ENCODE measurements at places on chromosomes 7 and 10.
A peak's percentile ranks its signal among the peaks of the same experiment; 100 is the strongest.

DNA sequence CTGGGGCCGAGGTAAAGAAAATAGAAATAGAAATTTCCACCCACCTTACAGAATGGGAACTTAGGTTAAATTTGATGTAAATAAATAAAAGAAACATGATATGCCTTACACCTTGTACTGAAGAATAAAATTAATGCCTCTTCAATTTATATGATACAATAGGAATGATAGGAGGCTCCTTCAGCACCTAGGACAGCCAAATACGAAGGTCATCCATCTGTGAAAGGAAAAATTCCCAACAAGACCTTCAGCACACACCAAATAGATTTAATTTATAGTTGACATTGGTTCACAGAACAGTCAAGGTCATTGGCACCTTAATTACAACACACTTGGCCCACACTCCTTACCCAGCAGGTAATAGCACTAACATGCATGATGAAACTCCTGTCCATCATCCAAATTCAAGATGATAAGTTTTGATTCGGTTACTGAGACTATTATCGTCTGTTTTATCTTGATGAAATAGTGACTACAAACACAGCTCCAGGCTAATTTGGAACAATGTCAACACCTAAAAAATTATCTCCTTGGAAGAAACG is 250.9 kb downstream of the SNX13 start:
- DNase-seq = no peak

- DNase-seq = no peak
Observed at GRCh38 chr10:15426558-15426957, 55.5 kb upstream of the FAM171A1 start.

GRCh38 chr7:23907012-23907411 is 197.0 kb downstream of the STK31 start:
- peak; percentile 7 for DNase-seq

DNA sequence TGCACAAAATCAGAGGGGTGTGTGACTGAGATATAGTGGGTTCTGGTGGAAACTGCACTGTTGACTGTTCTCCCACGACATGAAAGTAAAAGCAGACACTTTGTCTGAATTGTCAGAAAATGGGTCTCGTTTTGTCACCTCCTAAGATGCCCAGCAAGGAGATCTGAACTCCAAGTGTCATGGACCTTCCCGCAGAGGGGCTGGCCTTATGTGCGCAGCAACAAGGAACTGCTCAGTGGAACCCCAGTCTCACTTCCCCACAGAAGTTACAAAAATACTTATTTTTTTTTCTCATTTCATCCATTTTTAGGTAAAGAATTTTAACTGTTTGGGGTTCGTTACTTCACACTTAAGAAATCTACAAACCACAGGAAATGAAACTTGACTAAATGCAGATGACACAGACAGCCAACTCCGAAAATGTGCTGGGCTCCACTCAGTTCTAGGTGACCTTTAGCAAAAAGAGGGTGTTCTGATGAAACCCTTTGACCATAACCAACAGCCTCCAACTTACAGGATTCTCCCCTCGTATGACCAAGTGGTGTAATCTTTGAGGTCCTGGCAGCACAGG is 115.0 kb downstream of the FAM107B start:
- DNase-seq = no peak

DNA sequence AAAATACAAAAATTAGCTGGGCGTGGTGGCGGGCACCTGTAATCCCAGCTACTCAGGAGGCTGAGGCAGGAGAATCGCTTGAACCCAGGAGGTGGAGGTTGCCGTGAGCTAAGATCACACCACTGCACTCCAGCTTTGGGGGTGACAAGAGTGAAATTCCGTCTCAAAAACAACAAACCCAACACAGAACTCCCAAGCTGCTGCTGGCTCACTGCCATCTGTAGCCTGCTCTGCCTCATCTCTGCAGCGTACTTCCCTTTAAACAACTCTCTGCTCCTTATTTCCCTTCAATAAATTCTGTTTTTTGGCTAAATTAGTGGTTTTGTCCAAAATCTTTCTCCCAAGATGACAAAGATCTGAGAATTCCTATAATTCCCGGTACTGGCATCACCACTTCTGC is 189.2 kb upstream of the GALNT17 start:
- no peak for DNase-seq

GRCh38 chr10:79084012-79084971 is 15.5 kb downstream of the ZMIZ1 start:
- DNase-seq = peak; percentile 60

- DNase-seq = no peak
Observed at GRCh38 chr7:29494350-29494749, 69.3 kb upstream of the PRR15 start.

- DNase-seq = no peak
Observed at GRCh38 chr7:134771111-134771510, 8.3 kb upstream of the CALD1 start.

GRCh38 chr10:59372543-59372942 is 10.2 kb upstream of the FAM13C start:
- no peak for DNase-seq

- DNase-seq = no peak
Observed at GRCh38 chr10:112759496-112759895, 190.6 kb upstream of the TCF7L2 start.

- no peak for DNase-seq
Observed at GRCh38 chr7:139086454-139086853, 23.1 kb downstream of the ZC3HAV1 start.

GRCh38 chr10:117929327-117930067 is 117.2 kb downstream of the RAB11FIP2 start:
- no peak for DNase-seq

DNA sequence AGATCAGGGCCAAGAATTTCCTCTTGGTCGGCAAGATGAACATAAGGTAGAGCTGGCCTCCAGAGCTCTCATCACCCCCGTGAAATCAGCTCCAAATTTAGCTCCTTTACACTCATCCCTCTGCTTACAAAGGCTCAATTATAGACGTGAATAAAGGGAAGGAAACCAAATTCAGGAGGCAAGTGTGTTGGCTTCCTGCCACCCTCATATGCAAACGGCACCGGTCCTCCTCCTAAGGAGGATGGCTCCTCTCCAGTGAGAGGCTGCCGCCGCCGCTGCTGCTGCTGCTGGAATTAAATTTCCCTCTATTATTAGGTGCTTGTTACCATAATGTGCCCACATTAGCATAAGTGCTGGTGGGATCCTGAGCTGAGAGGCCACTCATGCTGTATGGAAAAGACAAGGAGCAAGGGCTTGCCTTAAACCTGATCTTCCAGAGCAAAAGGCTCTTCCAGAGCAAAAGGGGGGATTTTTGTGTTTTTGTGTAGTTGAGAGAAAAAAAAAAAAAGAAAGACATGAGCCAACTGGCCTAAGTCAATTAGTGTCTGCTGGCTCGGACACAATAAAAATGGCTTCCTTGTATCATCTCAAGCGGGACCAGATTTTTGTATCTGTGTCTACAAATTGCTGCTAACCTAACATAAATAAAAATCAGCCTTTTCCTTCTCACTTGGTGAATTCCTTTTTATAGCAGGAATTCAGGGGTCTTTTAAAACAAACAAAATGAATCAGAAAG is 68.4 kb downstream of the CDHR3 start:
- DNase-seq = no peak

DNA sequence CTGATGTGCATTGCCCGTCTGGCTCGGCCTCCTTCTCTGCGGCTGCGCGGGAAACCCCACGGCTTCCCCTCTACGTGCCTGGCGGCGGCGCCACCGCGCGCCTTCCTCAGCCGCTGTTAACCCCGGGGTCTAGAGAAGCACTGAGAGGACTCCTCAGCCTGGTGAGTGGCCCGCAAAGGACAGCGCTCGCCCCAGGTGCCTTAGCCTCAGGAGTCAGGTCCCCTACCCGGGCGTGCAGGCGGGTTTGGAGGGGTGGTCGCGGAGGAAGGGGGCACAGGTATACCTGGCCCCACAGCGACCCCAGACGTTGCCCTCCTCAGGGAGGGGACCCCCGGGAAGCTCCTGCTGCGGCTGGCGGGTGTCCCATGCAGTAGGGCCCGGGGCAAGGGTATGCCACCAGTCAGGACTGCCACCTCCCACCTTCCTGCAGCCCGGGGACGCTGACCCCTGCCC is 51.0 kb downstream of the ARL5B start:
- DNase-seq = no peak

DNA sequence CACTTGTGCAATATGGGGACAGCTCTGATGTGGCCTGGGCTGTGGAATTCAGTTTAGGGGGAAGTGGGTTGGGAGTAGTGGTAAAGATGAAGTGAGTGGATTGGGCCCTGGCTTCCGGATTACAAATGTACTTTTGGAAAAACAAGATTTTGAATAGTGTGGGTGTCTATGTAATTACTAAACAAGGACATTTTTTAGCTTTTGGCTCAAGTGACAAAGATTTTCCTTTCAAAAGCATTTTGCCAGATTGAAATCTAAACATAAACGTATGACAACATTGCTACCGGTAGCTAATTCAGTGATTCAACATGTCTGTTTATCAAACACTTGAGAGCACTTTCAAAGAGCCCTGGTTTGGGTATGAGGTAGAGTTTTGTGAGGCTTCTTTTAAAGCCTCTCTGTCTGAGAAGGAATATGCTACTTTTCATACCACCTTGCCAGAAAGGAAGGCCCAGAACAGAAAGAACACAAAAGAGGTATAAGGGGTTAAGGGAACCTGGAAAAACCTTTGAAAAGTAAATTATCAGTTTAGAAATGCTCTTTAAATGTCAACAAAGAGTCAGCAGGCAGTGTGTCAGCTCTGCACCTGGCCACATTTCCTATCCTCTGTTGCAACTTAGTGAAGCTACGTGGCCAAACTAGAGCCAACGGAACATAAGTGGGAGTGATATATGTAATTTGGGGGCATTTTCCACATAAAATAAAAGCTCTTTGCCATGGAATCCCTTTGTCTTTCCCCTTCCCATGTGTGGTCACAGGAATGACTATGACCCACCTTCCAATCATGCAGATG is 516.1 kb downstream of the NRG3 start:
- DNase-seq = no peak

GRCh38 chr7:31192986-31193385 is 140.9 kb downstream of the ADCYAP1R1 start:
- DNase-seq = peak; percentile 44

DNA sequence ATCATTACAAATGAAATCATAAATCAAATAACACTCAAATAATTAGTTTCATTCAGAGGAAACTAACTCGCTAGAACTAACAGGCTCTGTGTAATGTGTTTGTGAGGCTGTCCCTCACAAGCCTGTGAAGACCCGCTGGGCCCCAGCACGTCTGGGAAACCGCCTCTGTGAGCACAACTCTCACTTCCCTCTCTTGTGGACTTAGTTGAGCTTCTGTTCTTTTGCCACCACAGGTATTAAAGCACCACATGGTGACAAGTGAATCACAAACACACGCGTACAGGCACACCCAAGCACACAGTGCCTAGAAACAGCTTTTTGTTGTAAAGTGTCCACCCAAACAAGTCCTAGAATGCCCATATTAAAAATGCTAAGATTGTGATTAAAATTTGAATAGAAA is 51.0 kb downstream of the ZNF777 start:
- DNase-seq = no peak

- DNase-seq = no peak
Observed at GRCh38 chr7:107596881-107597581, 17.0 kb downstream of the BCAP29 start.

DNA sequence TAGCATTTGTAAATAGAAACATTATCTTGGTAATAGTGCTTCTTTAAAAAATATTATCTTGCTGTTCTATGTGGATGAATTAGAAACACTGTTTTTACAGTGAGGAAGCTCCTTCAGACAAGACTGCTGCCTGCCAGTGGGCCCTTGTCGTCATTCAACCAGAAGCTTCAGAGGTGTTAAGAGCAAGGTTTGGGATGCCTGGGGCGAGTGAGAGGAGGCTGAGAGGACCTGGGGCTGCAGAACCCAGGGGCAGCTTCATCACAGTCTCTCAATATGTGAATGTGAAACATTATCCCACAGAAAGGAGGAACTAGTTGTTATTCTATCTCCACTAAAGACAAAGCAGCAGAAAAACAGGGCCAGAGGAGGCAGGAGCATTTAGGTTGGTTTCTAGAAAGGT is 8.1 kb downstream of the PLPP4 start:
- DNase-seq = no peak

GRCh38 chr10:70535451-70535850 is 56.9 kb downstream of the PALD1 start:
- DNase-seq = no peak

GRCh38 chr10:35379226-35380137 is 43.2 kb downstream of the CCNY start:
- DNase-seq = peak; percentile 90

GRCh38 chr7:36217961-36218284 is 64.9 kb downstream of the EEPD1 start:
- DNase-seq = no peak

DNA sequence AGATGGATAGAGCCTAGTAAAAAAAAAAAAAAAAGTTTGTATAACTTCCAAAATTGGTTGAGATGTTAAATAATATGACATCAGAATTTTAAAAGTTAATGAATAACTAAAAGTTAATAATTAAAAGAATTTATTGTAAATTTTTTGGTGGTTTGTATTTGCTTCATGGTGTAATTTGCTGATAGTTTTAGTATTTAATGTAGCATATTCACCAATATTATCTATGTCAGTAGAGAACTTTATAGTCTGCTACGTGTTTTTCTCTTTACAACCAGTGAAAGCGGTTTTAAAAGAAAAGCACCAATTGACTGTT is 51.8 kb upstream of the STEAP4 start:
- DNase-seq = no peak

GRCh38 chr10:58341422-58341821 is 6.6 kb downstream of the UBE2D1 start:
- no peak for DNase-seq

- no peak for DNase-seq
Observed at GRCh38 chr7:49023345-49024328, 99.3 kb downstream of the CDC14C start.

- no peak for DNase-seq
Observed at GRCh38 chr7:7764520-7765396, 46.4 kb upstream of the RPA3 start.

DNA sequence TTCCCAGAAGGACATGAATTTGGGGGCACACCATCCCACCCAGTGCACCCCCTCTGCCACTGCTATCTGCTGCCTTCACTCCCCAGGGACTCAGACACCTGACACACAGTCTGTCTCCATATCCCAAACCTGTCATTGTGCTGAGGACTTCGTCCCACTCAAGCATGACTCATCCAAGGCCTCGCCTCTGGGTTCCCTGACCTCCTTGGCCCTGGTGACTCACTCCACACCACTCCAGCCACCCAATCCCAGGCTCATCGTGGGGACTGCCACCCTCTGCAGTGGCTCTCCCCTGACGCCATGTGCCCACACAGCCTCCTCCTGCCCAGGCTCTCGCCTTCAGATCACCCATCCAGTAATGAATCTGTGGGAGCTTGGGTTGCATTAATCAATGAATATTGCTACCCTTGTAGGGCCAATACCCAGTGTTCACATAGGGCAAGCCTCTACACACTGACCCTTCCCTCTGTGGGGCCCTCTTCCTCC is 6.6 kb upstream of the INSIG1 start:
- DNase-seq = peak; percentile 63

- DNase-seq = no peak
Observed at GRCh38 chr10:79181698-79182521, 113.1 kb downstream of the ZMIZ1 start.

DNA sequence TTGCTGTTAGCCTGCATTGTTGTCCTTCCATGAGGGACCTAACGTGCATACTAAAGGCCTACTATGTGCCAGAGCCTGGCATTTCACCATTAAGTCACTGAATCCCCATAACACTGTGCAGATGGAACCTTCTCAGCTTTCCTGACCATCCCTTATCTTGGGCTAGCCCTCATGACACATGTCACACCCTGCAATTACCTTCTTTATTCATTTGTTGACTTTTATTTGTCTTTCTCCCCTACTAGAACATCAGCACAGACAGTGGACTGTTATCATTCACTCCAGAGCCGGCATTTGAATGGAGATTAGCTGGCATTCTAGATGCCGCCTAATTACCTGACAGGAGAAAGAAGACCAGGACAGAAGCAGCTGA is 471.1 kb upstream of the GALNT17 start:
- no peak for DNase-seq

Data from erythroblast (primary cell).